NCI-H187 treated with DMSO at 0.1 percent for 48 hours (cell line): ENCODE measurements at places on chromosomes 4 and X.

- no peak for DNase-seq
Observed at GRCh38 chr4:24722026-24722568, 73.3 kb upstream of the SOD3 start.

GRCh38 chr4:76729460-76729859 lies 168.5 kb downstream of the SOWAHB start:
- DNase-seq = no peak

DNA sequence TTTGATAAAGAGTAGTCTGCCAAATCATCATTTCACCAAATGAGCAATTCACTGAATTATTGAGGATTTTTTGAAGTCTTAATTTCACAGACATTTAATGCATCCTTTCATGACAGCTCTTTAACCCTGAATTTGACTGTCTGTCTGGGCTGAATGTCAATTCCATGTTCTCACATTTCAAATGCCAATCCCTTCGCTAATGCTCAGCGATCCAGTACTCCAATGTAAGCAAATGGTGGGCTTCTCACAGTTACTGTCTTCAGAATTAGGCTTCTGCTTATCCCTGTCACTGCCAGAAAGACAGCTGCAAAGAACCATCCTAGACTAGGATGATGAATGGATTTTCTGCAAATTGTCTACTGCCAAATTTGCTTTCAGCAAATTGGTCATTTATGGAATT lies 36.2 kb upstream of the USP38 start:
- no peak for DNase-seq

- no peak for DNase-seq
Observed at GRCh38 chrX:73068467-73069364, 10.6 kb downstream of the PABPC1L2A start.

GRCh38 chr4:92307181-92307580 lies 3.4 kb downstream of the GRID2 start:
- no peak for DNase-seq
